ENCODE measurements at places on chromosomes 2 and 18. TPM values are rescaled to one million over a fixed set of nuclear protein-coding genes. Genes with fewer than 3 reads are reported as not detected.

DNA sequence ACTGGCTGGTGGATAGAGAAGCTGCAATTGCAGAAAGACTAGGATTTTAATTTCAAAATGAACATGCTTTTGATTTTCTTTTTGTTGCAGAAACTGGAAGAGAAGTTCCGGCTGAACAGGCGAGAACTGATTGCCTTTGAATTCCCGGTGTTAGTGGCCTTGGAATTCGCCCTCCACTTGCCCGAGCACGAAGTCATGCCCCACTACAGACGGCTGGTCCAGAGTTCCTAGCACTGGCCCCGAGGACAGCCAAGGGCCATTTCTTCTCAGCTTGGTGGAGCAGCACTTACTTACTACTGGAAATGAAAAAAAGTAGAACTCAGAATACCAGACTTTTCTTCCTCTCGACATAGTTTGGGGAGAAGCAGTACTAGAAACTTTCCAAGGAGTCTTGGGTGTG is 121.9 kb downstream of the CABLES1 start:
- DNase-seq, result no peak

- no peak for DNase-seq
These were observed 7.9 kb downstream of the ERFE start for GRCh38 chr2:238166391-238167343.

DNA sequence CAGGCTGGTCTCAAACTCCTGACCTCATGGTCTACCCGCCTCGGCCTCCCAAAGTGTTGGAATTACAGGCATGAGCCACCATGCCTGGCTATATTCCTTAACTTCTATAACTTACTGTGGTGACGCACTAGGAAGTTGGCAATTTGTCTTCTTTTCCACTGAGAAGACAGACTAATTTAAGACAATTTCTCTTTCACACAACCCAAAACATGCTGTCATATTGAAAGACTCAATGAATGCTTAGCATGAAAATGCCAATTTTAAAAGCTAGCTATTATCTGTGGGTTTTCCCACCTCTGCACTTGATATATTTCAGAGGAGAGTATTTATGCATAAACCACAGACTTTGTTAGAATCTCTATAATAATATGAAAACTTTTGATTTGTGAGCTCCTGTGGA is 84.5 kb downstream of the ERBB4 start:
- no peak for DNase-seq

DNA sequence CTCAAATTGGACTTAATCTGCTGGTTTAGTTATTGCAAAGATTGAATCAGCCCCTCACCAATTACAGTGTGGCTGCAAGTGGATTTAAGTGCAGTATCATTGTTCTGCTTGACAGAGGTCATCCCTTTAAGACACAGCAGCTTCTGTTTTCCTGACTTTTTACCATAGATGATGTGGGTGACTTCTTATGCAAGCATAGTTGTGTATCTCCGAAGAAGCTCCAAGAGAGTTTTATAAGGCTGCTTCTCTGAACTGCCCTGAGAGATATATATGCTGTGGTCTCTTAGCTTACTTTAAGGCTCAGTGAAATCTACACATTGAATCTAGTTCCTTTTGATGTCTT is 3.5 kb downstream of the TRIB2 start:
- no peak for DNase-seq

DNA sequence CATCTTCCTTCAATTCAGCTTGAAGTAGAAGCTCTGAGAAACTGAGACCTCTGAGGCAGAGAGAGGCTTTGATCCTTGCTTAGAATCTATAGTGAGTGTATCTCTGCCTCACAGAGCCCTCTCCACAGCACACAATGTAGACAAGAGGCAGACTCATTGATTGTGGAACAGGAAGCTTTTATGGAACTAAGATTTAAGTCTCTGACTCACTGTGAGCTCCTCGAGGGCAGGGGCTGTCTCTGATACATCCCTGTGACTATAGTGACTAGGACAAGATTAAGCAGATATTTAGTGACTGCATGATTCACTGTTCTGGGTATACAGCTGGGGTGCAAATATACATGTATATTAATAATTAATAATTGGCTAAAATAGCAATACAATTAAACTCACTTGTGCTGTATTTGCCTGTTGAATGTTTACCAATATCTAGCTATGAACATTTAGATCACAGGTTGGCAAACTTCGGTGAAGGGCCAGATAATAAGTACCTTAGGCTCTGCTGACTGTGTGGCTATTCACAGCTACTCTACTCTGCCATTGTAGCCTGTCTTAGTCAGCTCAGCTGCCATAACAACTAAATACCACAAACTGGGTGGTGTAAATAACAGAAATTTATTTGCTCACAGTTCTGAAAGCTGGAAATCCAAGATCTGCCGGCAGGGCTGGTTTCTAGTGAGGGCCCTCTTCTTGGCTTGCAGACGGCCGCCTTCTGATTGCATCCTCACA is 54.4 kb downstream of the ARHGEF4 start:
- DNase-seq, result no peak

DNA sequence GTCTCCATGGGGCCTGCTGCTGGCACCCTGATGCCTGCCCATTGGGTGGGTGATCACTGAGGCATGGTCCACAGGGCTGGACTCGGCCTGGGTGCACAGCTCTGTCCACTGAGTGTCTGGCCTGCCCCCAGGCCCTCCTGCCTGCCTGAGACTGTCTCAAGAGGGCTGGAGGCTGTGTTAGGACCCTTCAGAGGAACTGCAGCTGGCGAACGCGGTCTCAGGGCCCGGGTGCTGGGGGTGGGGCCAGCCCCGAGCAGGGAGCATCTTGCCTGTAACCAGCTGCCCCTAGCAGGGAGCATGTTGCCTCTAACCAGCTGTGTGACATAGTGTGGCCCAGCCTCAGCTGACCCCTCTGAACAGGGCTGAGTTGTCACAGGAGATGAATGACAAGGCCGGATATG is 50.0 kb downstream of the TWIST2 start:
- DNase-seq, result no peak

The SPAST gene
- total RNA-seq, result 19.2 TPM

GRCh38 chr2:132404056-132404455 is 12.5 kb upstream of the GPR39 start:
- no peak for DNase-seq

The GPR45 gene
- not detected for total RNA-seq

DNA sequence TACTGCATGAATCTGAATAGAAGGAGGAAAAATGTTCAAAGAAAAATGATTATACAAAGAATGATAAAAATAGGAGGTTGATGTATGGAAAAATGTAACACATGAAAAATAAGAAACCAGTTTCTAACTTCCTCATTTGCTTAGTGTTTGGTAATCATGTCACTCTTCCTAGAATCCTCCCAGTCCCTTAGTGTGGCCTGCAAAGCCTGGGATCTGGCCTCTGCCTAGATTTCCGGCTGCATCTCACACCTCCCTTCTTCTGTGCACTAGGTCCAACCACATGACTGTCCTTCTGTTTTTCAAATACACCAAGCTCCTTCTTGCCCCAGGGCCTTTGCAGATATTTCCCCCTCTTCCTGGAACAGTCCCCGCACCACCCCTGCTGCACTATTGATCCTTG is 76.8 kb upstream of the RBMS1 start:
- DNase-seq, result no peak

The RBMS1 gene
- 90.6 TPM for total RNA-seq

The SPC25 gene
- total RNA-seq, result 40.0 TPM

- no peak for DNase-seq
These were observed 579.9 kb downstream of the CNTNAP5 start for GRCh38 chr2:124604940-124605339.

The PRSS56 gene
- total RNA-seq, result not detected

The TUBA4B gene
- not detected for total RNA-seq

The CRYGC gene
- total RNA-seq, result not detected

The CYS1 gene
- 0.11 TPM for total RNA-seq

- no peak for DNase-seq
These were observed 142.7 kb upstream of the GCFC2 start for GRCh38 chr2:75853436-75853835.

The CCBE1 gene
- not detected for total RNA-seq

GRCh38 chr2:136117909-136118818 is at the start of gene CXCR4:
CXCR4 (minus strand) TSS chr2:136118149; CDS start chr2:136118060, 89 bp downstream.
- peak; percentile 94 for DNase-seq

DNA sequence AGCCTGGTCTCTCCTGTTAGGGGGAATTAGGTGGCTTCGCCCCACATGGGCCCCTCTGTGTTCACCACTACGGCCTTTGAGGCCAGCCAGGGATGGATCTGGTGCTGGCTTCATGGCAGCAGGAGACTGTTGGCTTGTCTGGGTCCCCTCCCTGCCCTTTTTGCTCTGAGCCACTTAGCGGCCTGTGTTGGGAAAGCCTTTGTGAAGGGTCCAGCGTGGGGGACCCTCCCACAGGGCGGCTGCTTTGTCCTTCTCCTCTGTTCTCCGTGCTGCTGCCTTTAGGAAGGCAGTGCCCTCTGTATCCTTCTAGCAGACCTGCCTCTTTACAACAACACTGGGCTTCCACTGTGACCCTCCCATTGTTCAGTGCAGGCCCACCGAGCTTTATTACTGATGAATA is 118.4 kb downstream of the TSN start:
- DNase-seq, result no peak

The TRAPPC8 gene
- 39.6 TPM for total RNA-seq

- no peak for DNase-seq
These were observed 86.5 kb downstream of the UXS1 start for GRCh38 chr2:106107509-106108131.

The CCDC121 gene
- 1.1 TPM for total RNA-seq

DNA sequence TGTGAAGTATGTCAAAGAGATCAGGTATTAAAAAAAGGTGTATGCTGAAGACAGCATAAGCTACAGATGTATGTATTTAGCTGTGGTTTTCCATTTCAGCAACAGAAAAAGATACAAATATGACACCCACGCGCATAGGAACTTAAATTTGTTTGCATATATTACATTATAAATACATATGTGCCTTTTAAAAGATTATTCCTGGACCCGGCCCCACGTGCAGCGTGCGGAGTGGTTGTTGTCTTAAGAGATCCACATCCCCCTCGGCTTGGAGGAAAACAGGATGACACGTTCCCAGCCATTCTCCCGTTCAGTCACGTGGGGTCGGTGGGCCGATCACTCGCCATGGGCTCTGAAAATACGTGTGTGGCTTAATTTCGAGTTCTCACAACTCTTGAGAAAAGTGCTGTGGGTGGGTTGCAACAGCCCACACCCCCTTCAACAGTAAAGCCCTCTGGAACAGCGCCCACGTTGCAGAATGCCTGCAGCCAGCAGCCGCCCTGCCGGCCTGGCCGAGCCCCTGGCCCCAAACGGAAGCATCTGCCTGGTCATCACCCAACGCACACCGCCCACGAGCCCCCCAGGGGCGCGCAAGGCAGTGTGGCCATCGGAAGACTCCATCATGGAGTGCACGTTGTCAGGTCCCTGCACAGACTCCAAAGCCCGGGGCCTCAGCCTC is 18.6 kb upstream of the KCNG2 start:
- DNase-seq, result peak; percentile 6

DNA sequence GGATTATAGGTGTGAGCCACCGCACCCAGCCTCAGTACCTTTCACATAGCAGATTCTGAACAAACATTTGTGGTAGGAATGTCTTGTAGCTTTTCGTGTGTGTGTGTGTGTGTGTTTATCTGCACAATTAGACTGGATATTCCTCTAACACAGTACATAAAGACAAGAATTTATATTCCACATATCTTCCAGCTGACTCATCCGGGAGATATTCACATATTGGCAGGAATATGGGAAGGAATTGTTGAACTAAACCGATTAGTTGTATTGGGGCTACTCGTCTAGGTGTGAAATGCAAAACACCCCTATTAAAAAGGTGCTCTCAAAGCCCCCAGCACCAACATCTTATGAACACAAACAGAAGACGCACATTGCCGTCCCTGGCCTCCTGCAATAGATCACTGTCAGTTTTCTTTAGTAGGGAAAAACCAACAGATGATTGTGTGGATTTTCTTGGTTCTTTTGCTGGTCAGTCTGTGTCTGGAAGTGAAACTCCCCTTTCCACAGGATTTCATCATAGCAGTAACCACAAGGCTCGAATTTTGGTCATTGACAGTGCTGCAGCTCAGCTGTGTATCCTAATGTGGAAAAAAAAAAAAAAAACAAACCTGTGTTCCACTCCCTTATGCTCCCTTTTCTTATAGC is 208.5 kb upstream of the ACVR2A start:
- DNase-seq, result no peak

DNA sequence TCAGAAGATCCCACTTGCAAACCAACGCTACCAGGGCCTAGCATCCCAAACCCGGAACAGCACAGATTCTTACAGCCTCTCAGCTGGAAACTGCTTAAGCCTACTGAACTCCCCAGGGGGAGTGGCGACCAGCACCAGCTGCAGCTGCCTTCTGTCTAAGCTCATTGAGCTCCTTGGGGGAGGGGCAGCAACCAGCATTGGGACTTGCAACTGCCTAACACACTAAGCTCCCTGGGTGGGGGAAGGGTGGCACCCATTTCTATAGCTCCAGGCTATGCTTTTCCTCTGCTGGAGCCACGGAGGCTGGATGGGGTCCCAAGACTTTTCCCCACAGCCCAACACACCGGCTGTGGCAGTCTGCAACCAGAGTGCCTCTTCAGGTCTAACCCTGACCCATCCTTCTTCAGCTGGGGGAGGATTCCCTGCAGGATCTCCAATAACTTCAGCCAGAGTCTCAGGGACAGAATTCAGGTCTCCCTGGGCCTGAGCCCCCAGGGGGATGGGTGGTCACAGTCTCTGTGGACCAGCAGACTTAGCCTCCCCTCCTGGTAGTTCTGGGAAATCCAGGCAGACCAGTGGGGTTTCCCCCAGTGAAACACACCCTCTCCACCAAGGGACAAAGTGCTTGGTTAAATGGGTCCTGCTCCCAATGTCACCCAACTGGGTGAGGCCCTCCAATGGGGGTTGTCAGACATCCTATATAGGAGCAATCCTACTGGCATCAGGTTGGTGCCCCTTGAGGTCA is 45.9 kb upstream of the ITGA4 start:
- no peak for DNase-seq

GRCh38 chr2:9212010-9212635 is 5.5 kb downstream of the ASAP2 start:
- DNase-seq, result no peak

- no peak for DNase-seq
These were observed 2.6 kb downstream of the GTF3C2 start for GRCh38 chr2:27353762-27354596.

DNA sequence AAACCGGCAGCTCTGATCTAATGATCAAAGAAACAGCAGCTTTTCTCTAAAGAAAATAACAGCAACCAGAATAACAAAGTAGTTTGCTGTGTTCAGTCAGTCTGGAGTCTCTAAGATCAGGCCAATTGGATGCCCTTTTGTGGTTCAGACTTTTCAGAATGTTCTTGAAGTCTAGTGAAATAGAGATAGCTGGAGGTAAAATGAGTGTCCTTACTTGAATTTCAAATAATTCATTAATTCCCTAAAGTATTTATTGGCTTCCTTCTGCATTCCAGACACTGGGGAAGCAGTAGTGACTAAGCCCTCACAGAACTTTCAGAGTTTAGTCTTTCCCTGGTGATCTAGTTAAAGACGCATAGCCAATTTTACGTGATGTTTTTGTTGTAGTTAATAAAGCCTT is 58.7 kb downstream of the C18orf54 start:
- no peak for DNase-seq

The MPP4 gene
- total RNA-seq, result not detected

Measured in activated naive CD8-positive, alpha-beta T cell treated with anti-CD3 and anti-CD28 coated beads, Interleukin-2, amount 10 ng/mL, durations not matched to agents 7 days and 5 days (primary cell).